ENCODE measurements at places on chromosomes 3 and 15.

DNA sequence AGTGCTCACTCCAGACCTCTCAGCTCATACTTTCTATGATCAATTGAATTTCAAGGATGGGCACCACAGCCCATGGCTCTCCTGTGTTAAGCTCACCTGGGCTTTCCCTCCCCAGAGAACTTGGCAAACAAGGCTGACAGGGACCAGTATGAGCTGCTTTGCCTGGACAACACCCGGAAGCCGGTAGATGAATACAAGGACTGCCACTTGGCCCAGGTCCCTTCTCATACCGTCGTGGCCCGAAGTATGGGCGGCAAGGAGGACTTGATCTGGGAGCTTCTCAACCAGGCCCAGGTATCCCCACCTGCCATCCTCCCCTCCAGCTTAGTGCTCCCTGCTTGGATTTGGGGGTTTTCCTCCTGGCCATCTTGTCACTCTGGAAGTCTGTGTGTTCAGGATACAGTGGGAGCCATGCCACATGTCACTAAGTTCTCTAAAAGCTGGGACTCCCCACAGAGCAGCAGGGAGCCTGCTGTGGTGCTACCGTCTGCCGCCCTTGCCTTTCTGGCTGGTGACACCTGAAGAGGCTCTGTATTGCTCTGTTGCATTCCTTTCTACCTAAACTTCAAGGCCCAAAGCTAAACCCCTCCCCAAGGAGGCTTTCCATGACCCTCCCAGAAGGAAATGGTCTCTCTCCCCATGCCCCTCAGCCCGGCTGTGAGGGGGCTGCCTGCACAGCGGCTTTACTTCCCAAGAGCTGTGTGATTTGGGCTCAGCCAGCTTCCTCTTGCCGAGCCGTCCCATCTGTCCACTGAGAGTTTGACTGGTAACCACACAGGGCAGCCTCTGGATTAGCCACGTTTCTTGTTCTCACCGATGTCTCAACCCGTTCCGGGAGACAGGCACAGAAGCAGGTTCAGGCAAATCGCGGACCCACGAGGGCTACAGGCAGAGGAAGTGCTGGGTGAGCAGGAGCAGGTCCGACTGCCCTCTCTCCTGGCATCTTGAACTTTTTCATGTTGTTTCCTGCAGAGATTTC lies 10.8 kb downstream of the TF start:
- no peak overlapping the region for H3K27ac ChIP-seq
- H3K4me1 ChIP-seq: no peaks in the 10 kb centered on the region
- DNase-seq: no peak
- peaks cover 3% of the 10 kb centered on the region for H3K27me3 ChIP-seq

- no peaks in the 10 kb centered on the region for H3K27me3 ChIP-seq
- DNase-seq: no peak
- H3K4me3 ChIP-seq: no peak overlapping the region
- peaks cover 25% of the 10 kb centered on the region for H3K36me3 ChIP-seq
- H3K27ac ChIP-seq: no peak overlapping the region
These were observed 30.2 kb upstream of the HCLS1 start for GRCh38 chr3:121690777-121691405.

DNA sequence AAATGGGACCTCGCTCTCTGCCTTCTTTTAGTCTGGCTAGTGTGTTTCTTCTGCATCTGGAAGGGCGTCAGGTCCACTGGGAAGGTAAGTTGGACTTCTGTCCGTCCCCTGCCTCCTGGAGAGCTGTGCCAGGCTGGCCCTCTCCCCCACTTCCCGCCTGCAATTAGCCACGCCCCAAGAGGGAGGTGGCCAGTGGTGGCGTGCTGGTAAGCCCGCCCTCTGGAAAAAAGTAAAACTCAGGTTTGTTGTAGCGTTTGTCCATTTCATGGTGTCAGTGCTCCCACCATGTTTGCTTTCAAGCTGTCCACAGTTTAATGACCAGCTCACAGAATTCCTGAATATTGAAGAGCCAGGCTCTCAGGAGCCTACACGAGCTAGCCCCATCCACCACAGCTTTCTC lies 55.6 kb downstream of the SLC6A6 start:
- DNase-seq: no peak
- H3K4me1 ChIP-seq: peaks cover 49% of the 10 kb centered on the region
- no peaks in the 10 kb centered on the region for H3K27me3 ChIP-seq
- H3K36me3 ChIP-seq: peaks cover 13% of the 10 kb centered on the region
- H3K4me3 ChIP-seq: no peak overlapping the region
- H3K27ac ChIP-seq: peak overlapping the region; percentile 85

DNA sequence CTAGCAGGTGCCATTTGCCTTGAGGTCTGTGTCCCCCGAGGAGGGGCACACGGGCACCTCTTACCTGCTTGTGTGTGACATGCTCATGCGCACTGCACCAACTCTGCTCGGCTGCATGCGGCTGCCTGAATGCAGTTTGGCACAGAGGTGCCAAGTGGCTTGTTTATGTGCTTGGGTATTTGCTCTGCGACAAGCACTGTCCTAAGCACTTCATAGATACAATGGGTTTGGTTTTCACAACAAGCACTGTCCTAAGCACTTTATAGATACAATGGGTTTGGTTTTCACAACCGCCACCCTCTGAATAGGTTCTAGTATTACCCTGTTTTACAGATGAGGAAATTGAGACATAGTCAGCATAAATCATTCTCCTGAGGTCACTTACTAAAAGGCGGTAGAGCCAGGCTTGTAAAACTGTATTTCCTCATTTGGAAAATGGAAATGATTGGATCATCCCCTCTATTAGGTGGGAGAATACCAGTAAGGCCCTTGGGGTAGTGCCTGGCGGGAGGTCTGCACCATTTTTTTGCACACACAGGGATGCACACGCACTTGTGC lies 487 bp downstream of the ITIH4 start:
- no peaks in the 10 kb centered on the region for H3K36me3 ChIP-seq
- H3K27ac ChIP-seq: no peak overlapping the region
- no peak overlapping the region for H3K4me3 ChIP-seq

All from neural crest cell (in vitro differentiated cells).